NCI-H1105 (cell line): ENCODE measurements at places on chromosomes 6 and 20.

- peak; percentile 26 for DNase-seq
Observed at GRCh38 chr20:63471981-63472831, at the start of gene KCNQ2. Gene KCNQ2 (minus strand): TSS chr20:63472655. CDS start chr20:63472463, 192 bp downstream.

DNA sequence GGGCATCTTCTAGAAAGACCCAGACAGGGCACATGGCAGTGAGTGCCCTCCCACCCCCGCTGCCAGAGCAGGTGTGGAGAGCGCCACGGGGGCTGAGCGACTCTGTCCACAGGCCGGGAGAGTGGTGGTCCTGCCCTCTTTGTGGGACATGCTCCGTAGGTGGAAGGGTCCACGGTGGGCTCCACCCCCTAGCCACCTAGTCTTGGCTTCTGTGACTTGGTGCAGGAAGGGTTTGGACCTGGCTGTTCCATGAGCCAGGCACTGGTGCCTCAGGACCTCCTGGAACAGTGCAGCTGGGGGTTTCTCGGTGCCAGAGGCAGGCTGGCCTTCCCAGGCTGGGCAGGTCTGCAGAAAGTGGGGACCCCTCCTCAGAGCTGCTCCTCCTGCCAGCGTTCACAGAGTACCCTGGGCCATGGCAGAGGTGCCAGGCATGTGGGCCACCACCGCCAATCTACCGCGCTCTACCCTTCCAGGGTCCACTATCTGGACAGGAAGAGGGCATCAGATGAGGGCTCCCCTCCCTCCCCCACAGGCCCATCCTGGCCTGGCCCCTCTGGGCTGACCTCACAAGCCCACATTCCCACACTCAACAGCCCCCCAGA is 23.0 kb downstream of the SLCO4A1 start:
- DNase-seq: no peak

- no peak for DNase-seq
Observed at GRCh38 chr6:3819161-3820110, 29.7 kb upstream of the FAM50B start.

DNA sequence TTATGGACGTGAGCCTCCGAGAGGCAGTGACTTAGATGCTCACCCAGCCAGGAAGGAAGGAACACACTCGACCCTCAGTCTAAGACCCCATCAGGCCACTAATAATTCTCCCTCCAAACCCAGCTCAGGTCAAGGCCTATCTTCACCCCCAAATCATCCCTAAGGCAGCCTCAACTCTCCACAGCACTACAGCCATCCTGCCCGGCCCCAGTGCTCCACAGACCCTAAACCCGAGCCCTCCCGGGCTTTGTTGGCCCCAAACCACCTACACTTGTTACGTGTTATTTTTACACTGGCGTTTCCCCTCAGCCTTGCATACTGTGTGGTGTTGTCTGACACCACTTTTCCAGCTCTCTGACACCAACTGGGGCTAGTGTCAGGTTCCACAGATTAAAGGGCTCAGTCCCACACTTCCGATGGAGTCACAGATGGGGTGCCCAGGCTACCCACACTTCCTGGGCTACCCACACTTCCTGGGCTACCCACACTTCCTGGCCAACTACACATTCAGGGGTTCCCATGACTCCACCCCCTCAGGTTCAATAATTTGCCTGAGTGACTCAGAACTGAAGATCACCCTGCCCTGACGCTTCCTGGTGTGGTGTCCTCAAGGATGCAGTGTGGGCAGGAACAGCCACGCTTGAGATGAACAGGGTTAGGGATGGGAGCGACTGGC is 25.3 kb downstream of the RBCK1 start:
- no peak for DNase-seq

DNA sequence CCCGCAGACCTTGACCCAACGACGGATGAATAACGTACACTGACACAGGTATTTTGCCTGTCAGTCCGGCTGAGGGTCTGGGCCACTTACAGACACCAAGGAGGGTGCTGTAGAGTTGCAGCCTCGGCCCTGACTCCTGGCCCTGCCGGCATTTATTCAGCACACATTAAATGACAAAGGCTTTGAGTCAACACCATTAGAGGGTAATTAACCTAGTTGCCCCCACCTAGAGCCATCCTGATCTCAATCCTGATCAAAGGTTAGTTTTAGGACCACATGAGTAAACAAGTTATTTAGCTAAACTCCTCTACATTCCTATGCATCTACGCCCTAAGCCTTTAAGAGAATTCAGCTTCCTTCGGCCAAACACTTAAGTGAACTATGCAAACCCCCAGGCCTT is 11.9 kb upstream of the PM20D2 start:
- DNase-seq: no peak

DNA sequence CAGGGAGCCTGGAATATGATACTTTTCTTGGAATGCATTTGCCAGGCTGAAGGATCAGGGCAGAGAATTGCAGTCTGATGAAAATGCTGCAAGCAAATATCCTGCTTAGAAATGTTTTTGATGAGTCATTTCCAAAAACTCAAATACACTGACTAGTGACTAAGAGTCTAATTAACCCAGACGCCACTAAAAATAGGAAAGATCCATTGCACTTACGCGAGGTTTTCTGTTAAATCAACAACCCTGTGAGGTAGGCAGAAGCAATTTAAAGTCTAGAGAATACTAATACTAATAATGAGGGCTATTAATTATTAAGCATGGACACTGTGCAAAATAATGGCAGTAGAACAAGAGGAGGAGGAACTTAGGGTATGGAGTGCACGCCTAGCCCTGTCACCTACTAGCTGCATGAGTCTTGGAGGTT is 130.1 kb upstream of the DOK5 start:
- DNase-seq: no peak

GRCh38 chr20:53748176-53748575 is 154.5 kb upstream of the ZNF217 start:
- DNase-seq: no peak

GRCh38 chr6:100084991-100085364 is 91.0 kb upstream of the MCHR2 start:
- no peak for DNase-seq

DNA sequence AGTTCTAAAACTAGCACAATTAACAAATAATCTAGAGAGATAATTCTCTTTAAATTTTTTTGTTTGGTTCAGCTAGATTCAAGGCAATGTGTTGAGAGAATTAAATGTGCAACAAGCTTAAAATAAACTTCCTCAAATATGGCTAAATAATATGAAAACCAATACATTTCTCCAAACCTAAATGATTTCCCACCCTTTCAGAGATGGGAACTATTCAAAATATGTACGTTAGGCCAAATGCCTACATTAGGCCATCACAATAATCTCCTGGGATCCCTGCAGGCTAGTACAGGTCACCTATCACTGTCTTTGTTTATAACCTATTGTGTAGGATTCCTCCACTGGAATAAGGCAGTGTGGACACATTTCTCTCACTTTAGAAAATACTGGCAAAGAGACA is 1.7 kb downstream of the FAXC start:
- no peak for DNase-seq

DNA sequence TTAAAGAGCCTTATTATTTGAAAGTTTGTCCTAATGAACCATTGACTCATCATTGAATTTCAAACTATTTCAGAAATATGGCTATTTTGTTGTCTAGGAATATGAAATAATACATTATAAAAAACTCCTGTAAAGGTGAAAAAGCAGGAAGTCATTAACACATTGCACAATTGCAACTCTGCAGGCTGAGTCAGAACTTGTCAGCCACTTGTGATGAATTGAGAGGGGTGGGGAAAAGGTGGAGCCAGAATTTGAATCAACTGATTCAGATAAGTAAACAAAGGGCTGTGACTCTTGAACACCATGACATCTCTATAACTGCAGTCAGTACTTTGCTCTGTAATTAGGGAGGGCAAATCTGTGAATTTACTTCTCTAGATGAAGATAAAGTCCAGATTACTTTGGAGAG is 6.0 kb downstream of the C6orf141 start:
- peak; percentile 43 for DNase-seq
